ENCODE measurements at places on chromosomes 1 and 21.

GRCh38 chr1:108719656-108720435 is 7.1 kb downstream of the FNDC7 start:
- no peak for DNase-seq

- no peak for DNase-seq
Measured at GRCh38 chr1:48488721-48489120, 16.7 kb upstream of the SPATA6 start.

GRCh38 chr1:233869680-233870079 is 34.8 kb upstream of the SLC35F3 start:
- no peak for DNase-seq

GRCh38 chr1:54459726-54460191 is 53.6 kb upstream of the SSBP3 start:
- DNase-seq = no peak

DNA sequence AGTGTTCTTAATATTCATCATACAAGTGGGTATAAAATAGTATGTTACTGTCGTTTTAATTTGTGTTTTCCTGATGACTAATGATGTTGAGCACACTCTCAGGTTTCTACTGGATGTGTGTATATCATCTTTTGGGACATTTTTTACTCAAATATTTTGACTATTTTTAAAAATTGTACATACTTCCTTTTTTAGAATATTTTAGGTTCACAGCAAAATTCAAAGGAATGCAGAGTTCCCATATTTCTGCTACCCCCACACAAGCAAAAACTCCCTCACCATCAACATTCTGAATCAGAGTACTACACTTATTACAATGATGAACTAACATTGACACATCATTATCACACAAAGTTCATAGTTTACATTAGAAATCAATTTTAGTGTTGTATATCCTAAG is 114.5 kb downstream of the DPYD start:
- no peak for DNase-seq

GRCh38 chr1:7704214-7705047 is 66.7 kb upstream of the VAMP3 start:
- no peak for DNase-seq

GRCh38 chr1:202251424-202252256 is 58.0 kb downstream of the LGR6 start:
- no peak for DNase-seq

- DNase-seq = no peak
Measured at GRCh38 chr1:160579216-160579701, at the start of gene CD84. Gene CD84 (minus strand): TSS chr1:160579496. CDS start chr1:160579437, 59 bp downstream.

- no peak for DNase-seq
Measured at GRCh38 chr1:116166011-116166571, 54.9 kb downstream of the MAB21L3 start.

GRCh38 chr1:168628807-168629206 is 52.4 kb downstream of the XCL1 start:
- no peak for DNase-seq

- no peak for DNase-seq
Measured at GRCh38 chr1:115090540-115090939, 1.2 kb upstream of the TSPAN2 start.

- DNase-seq = no peak
Measured at GRCh38 chr1:2236695-2237677, 8.9 kb downstream of the SKI start.

- DNase-seq = no peak
Measured at GRCh38 chr1:90823686-90824085, 106.6 kb upstream of the BARHL2 start.

DNA sequence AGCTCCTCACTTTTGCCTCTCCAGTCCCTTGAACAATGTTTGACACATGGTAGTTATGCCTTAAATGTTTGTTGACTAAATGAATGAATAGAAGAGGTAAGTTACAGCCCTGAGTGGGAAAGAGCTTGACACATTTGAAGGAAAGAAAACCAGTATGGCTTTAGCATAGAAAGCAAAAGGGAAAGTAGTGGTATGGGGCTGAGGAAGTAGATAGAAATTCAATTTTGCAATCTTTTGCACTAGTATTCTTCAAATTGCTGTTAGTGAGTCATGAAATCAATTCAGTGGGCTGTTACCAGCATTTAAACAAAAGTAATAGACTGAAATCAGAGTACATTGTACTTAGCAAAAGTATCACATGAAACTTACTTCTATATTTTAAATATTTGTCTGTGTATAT is 21.1 kb downstream of the PLA2G4A start:
- no peak for DNase-seq

DNA sequence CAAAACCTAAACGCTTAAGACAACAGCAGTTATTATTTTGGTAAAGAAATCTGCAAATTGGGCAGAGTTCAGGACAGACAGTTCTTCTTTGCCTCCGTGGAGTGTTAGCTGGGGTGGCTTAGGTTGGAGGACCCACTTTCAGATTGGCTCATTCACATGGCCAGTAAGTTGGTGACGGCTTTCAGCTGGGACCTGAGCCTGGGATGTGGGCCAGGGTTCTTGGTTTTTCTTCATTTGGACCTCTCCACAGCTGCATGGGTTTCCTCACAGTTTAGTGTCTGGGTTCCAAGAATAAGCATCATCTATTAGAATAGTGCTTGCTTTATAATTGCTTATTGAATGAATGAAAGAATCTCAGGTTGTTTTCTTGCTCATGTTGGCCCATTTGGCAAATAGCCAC is 72.2 kb downstream of the ATF6 start:
- DNase-seq = no peak

DNA sequence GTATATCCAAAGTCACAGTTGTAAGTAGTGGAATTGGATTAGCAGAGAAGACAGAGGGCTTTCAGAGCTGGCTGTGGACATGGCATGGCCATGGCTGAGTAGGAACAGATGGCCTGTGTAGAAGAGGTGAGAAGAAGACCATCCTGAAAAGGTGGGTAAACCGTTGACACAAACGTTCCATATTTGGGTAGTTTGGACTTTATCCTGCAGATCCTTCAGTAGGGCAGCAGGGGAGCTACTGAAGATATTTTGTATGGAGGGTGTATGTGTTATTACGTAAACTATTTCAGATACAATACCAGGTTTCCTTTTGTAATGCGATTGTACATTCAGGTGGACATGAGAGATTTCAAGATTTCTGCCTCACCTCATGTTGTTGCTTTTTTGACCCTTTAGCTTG is 1.6 kb downstream of the UTP11 start:
- DNase-seq = no peak

- DNase-seq = no peak
Measured at GRCh38 chr21:25836396-25836795, 101.6 kb downstream of the GABPA start.

DNA sequence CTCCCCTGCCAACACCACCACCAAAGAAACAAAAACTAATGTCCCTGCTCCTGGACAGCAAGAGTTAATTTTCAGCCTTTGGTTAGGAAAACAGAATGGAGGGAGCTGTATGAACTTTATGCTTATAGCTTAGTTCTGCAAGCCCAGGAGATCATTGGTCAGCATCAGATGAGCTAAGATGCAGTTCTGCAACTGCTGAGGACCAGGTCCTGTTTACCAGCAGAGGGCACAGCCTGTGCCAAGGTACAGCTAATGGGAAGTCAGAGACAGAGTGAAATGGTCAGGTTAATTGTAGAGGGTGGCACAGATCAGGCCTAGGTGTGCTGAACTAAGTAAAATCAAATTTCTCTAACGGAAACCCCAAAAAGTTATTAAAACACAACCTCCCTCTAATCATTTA is 161.3 kb downstream of the ROR1 start:
- DNase-seq = no peak

- no peak for DNase-seq
Measured at GRCh38 chr1:172915271-172915670, 135.5 kb downstream of the TNFSF18 start.

GRCh38 chr1:201758499-201759050 is 70.4 kb upstream of the IPO9 start:
- DNase-seq = no peak

GRCh38 chr1:58442114-58442513 is 104.4 kb downstream of the OMA1 start:
- DNase-seq = no peak

DNA sequence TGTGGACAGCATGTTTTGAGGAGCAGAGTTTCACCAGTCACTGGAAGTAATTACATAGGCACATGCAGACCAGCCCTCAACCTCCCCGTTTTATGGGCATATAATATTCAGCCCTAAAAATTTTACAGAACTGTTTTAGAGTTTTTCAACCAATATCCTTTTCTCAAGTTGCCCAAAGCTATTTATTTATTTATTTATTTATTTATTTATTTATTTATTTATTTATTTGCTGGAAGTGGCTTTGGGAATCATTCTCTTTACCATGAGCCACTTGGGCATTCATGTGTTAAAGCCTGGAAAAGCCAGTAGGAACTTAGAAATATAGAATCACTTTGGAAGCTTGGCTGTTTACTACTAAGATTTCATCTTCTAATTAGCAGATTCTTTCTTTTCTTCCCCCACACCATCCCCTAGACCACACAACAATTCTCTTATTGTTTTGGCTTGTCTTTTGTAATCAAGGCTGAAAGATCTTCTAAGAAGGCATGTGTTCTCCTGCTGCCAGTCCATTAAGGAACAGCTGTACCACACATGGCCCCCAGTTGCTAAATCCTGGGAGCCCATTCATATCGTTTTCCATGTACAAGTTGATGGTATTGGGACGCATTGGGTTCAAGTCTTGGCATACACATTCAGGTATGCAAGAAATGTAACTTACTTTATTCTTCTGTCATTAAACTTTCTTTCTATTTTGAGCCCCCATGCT is 220.0 kb downstream of the PAPPA2 start:
- no peak for DNase-seq

DNA sequence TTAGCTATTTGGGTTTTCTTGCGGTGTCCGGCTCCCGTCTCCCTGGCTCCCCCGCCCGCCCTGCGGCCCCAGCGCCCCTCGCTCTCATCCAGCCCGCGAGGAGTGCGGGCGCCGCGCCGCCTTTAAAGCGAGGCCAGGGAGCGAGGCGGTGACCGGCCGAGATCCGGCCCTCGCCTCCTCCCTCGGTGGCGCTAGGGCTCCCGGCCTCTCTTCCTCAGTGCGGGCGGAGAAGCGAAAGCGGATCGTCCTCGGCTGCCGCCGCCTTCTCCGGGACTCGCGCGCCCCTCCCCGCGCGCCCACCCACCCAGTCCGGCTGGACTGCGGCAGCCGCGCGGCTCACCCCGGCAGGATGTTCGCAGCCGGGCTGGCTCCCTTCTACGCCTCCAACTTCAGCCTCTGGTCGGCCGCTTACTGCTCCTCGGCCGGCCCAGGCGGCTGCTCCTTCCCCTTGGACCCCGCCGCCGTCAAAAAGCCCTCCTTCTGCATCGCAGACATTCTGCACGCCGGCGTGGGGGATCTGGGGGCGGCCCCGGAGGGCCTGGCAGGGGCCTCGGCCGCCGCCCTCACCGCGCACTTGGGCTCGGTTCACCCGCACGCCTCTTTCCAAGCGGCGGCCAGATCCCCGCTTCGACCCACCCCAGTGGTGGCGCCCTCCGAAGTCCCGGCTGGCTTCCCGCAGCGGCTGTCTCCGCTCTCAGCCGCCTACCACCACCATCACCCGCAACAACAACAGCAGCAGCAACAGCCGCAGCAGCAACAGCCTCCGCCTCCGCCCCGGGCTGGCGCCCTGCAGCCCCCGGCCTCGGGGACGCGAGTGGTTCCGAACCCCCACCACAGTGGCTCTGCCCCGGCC is 492 bp downstream of the HLX start:
- peak; percentile 88 for DNase-seq

- no peak for DNase-seq
Measured at GRCh38 chr1:151893176-151893924, 16.0 kb downstream of the THEM4 start.

GRCh38 chr1:61447106-61447967 is 277.6 kb downstream of the TM2D1 start:
- no peak for DNase-seq

DNA sequence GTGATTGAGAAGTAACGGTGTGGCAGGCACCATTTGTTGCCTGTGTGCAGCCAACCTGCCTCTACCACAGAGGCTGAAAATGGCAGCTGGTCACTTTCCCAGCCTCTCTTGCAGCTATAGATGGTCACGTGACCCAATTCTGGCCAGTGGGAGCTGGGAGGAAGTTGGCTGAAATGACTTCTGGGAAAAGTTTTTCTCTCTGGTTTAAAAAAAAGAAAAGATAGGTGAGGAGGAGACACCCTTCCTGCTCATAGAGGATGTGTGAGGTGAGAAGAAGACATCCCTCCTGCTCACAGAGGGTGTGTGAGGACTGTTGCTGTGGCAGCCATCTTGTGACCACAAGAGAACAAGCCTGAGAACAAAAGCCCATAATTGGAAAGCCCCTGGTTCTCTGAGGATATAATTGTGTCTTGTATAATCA is 122.8 kb downstream of the SYF2 start:
- DNase-seq = no peak

GRCh38 chr1:64743954-64744491 is 852 bp upstream of the RAVER2 start:
- DNase-seq = no peak

- no peak for DNase-seq
Measured at GRCh38 chr1:87428883-87429282, 100.2 kb downstream of the LMO4 start.

DNA sequence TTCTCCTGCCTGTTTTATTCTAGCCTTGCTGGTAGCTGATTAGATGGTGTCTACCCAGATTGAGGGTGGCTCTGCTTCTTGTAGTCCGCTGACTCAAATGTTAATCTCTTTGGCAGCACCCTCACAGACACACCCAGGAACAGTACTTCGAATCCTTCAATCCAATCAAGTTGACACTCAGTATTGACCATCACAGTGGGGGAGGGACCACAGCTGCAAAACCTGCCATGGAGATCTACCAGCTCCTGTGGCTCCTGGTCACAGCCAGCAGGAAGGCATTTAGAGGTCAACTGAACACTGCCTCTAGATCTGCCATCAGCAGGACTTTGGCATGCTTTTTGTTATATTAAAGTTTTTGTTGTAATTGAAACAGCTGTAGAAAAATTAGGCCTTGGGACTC is 146.9 kb downstream of the RWDD3 start:
- DNase-seq = no peak

GRCh38 chr1:11929849-11930248 is 3.6 kb upstream of the KIAA2013 start:
- DNase-seq = peak; percentile 50

DNA sequence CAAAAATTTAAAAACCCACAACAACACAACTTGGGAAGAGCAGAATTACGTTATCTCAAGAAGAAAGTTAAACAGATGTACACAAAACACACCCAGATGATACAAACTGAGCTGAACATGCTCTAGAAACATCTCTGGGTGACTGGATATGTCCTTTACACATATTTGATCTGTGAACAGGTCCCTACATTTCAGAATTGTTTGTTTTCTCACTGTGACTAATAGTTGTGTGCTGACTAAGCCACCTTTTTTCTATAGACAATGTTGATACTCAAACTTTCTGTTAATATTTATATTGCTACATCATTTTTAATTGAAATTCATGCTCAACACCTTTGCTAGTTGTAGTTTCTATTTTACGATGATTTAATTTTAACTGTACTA is 1.0 kb upstream of the F11R start:
- no peak for DNase-seq
